Inflammatory macrophage (primary cell): ENCODE measurements at places on chromosomes 16 and 17.
A peak's percentile ranks its signal among the peaks of the same experiment; 100 is the strongest.

DNA sequence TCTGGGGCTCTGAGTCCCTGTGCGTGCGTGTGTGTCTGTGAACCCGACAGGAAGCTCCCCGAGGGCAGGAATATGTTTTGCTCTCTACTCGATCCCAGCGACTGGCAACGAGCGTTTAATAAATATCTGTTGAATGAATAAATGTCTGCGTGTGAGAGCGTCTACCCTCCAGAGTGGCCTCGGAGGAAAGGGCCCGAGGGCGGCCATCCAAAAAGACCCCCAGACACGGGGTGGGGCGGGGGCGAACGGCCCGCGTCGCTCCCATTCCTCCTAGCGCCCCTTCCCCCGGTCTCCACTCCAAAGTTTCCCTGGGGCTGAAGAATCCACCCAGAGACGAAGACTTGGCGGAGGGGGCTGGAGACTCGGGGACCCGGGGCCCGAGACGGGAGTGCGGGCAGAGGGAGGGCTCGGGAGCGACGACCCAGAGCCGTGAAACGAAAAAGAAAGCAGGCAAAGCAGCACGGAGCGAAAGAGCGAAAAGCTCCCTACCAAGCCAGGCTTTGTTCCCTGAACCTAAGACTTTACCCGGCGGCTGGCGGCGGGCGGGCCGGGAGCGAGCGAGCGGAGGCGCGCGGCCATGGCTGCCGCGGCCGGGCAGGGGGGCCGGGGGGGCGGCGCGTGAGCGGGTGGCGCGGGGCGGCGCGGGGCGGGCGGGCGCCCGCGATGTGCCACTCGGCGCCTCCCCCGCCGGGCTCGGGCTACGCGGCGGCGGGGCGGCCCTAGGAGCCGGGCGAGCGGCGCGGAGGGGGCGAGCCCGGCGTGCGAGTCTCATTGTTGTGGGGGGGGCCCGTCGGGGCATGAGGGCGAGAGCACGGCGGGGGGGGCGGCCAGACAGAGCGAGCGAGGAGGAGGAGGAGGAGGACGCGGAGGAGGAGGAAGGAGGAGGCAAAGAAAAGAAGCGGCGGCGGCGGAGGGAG lies at the start of gene MLLT6:
TSS of gene MLLT6 (plus strand) at position 668 of the 917 bp plus-strand sequence. CDS start 360 bp downstream, outside the sequence.
- peak; percentile 56 for DNase-seq

DNA sequence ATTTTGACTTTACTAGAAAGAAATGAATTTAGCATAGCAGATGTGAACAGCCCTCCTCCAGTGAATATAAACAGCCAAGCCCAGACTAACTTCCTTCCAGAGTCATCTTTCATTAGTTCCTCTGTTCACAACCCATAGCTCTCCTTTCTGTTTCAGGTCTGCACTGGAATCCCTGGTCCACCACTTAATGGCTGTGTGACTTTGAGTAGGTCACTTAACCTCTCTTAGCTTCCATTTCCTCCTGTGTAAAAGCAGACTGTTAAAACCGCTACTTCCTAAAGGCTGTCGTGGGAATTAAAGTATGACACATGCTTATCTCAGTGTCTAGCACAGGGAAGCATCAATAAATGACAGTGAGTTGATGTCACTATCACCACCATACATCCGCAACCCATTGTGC lies 7.5 kb downstream of the SLC6A4 start:
- DNase-seq: no peak

DNA sequence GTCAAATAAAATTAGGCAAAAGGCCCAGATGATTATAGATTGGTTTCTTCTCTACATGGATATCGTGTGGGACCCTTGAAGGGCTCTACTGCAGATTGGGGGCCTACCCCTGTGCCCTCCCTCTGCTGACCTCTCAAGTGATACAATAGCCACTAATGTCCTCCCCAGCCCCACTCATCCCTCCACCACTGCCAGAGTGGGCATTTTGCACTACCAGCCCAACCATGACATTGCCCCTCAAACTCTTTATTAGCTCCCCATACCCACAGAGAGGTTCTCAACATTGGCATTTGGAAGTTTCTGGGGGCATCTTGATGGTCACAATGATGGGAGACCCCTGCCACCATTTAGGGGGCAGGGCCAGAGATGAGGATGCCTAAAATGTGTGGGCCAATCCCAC lies 41.8 kb downstream of the CCDC182 start:
- DNase-seq: no peak

GRCh38 chr17:50196036-50196435 lies 5.4 kb downstream of the COL1A1 start:
- DNase-seq: no peak

DNA sequence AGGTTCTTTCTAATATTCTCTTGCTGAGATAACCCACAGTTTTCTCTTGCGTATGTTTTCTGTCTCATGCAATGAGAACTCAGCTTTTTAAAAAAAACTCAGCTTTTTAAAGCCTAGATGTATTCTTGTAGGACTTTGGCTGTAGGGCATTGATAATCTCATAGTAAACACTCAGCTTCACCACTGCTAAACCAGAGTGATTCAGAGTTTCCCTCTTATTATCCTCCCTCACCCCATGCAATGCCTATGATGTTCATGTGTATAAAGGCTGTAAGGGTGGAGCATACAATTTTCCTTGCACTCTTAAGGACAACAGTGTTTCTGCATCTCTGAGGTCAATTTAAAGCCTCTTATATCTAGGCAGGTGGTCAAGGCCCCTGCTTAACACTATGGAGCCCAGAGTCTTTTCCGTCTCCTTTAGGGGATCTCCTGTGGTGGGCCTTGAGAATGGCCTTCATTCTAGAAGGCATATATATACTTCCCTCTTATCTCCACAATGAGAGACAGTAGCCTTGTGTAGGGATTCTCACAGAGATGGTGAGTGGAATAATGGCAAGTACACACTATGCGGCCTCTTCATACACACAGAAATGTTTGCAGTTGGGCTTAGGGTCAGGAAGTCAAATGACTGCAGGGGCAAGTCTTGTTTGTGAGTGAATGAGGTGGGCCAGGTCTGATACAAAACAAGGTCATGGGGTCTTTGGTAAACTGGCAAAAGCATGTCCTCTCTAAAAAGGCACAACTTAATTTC lies 279.6 kb downstream of the HS3ST3A1 start:
- no peak for DNase-seq

- no peak for DNase-seq
Measured at GRCh38 chr16:4081521-4082021, 34.7 kb downstream of the ADCY9 start.
